ENCODE measurements at places on chromosomes 12 and 14.
A peak's percentile ranks its signal among the peaks of the same experiment; 100 is the strongest.

- DNase-seq: no peak
Measured at GRCh38 chr14:100873096-100873482, 30.4 kb downstream of the RTL1 start.

DNA sequence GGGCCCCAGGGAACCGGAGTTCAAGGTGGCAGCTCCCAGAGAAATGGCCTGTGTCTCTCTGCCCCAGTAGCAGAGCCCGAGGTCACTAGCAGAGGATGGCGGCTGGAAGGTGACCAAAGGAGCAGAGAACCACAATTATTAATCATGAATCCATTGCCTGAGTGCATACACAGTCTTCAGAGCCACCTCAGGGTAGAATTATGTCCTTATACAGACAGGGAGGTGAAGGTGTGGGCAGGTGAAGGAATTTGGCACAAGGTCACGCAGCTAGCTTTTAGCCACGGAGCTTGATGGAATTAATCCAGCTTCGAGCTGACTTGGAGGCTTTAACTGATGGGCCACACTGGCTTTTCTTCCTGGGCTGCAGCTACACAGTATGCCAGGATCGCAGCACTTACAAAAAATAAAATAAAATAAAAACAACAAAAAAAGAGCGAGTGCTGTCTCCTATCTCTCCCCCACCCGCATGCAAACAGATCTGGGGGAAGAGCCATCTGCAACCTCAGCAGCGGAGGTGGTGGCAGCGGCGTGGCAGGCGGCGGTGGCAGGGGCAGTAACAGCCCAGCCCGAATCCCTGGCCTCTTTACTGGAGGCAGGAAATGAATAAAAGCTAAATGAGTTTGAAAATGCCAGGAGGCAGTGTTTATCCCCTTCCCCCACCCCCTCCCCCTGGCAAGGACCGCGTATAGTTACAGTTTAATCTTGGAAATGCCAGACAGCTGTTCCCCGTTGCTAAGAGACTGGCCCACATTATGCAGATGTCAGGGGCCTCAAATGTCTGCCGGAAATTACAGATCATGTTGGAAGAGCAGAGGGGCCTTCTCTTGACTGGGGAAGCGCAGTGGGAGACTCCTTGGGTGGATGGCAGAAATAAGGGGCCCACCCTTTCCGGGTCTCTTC lies 93.5 kb downstream of the LRRC74A start:
- DNase-seq: peak; percentile 33

DNA sequence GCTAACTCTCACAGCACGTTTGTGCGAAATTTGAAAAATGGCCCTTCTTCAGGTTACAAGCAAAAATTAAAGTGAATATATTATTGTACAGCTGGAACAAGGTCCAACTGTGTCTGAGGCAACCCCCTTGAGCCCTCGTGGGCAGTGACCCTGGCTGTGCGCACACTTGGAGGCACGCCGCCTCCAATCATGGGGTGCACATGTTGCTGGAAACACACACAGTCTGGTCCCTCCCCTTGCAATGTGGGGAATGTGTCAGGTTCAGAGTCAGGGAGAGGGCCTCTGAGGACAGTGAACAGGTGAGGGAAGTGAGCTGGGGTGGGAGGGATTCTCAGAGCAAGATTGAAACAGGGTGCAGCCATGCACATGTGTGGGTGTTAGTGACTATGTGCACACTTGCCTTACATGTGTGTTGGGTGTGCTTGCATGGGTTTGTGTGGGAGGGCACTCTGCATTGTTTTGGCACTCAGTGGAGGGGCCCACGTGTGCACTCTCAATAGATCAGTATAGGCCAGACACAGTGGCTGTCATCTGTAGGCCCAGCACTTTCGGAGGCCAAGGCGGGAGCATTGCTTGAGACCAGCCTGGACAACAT lies 9.6 kb downstream of the TSPAN9 start:
- DNase-seq: no peak

GRCh38 chr14:99875836-99876235 lies 82.6 kb downstream of the EML1 start:
- no peak for DNase-seq

DNA sequence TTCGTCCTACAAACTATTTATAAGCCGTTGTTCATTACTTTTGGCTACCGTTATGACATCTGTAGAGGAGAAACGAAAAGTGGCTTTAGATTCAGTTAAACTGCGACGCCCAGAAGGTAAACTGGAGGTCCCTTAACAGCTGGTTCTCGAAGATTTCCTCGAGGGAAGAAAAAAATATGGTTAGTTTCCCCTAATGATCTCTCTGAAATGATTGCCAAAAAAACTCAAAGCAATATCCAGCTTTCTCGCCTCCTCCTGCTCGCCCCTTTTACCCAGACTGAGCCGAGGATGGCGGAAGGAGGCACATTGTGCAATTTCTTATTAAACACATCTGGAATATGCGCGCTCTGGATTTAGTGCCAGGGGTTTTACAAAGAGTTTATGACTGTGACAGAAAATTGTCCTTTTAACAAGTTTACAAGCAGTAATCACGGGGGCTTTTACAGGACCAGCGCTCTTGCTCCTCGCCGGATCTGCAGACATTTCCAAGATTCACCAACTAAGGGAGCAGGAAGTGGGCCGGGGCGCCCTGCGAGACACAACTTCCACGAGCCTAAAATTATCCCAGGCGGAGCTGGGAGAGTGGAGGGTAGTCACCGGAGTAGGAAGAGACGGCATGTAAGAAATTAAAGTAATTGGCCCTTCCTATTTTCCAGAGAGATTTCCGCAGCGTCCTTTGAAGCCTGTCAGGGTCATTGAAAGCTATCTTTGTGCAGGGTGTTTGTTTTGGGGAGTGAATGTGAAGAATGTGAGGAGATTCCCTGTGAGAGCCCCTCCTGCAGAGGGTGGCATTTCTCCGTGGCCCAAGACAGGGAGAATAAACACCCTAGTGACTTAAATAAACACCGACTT lies 5.6 kb downstream of the SIX1 start:
- no peak for DNase-seq

- peak; percentile 26 for DNase-seq
Measured at GRCh38 chr14:92531106-92531873, 17.7 kb downstream of the RIN3 start.

DNA sequence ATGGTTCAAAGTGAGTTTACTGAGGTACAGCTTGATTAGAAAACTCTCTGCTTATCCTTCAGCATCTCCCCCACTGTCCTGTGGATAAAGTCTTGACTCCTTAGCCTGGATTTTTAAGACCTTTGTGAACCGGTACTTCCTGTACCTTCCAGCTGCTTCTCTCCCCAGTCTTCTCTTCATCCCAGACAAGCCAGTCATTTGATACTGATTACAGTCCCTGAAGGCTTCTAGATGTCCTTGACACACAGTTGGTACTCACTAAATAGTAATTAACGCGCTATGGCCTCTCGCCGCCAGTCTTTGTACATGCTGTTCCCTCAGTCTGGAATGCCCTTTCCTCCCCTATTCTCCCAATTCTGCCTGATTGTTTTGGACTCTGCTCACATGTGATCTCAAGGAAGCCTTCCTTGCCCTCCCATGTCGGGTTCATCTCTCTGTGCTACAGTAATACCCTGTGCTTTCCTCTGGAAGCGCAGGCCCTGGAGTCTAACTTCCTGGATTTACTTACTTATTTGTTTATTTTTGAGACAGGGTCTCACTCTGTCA lies 50.6 kb upstream of the PTGR2 start:
- no peak for DNase-seq

- no peak for DNase-seq
Measured at GRCh38 chr12:91406920-91407341, 224.3 kb upstream of the DCN start.

DNA sequence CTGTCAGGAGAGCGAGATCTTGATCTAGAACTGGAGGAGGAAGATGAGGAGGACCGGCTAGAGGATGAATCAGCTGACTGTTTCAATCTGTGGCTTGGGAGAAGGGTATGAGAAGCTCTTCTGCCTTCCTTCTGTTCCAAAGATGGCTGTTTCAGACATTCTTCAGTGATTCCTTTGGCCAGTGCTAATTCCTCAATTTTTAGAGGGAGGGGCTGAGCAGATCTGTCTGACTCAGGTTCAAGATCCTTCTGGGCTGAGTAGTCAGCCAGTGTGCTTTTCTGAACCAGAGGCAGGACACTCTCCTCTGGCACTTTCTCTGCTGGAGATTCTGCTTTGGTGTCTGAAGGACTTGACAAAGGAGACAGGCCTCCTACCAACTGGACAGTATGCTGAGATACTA lies 15.2 kb downstream of the ACIN1 start:
- no peak for DNase-seq

DNA sequence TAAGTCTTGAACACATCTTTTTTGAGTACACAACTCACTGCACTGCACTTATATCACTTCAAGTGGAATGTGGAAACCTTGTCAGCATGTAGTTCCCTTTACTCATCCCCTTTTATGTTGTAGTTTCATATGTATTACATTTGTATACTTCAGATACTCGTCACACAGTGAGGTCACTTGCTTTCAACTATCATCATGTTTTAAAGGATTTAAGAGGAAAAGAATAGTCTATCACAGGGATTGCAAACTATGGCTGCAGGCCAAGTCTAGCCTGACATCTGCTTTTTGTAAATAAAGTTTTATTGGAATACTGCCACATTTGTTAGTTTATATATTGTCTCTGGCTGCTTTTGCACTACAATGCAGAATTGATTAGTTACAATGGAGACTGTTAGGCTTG lies 24.3 kb downstream of the CNOT2 start:
- no peak for DNase-seq

GRCh38 chr12:33581613-33582122 lies 142.0 kb upstream of the SYT10 start:
- no peak for DNase-seq

GRCh38 chr14:54894995-54895394 lies 7.6 kb downstream of the GCH1 start:
- DNase-seq: no peak

- DNase-seq: peak; percentile 81
Measured at GRCh38 chr14:60753264-60754119, 18.9 kb downstream of the MNAT1 start.

DNA sequence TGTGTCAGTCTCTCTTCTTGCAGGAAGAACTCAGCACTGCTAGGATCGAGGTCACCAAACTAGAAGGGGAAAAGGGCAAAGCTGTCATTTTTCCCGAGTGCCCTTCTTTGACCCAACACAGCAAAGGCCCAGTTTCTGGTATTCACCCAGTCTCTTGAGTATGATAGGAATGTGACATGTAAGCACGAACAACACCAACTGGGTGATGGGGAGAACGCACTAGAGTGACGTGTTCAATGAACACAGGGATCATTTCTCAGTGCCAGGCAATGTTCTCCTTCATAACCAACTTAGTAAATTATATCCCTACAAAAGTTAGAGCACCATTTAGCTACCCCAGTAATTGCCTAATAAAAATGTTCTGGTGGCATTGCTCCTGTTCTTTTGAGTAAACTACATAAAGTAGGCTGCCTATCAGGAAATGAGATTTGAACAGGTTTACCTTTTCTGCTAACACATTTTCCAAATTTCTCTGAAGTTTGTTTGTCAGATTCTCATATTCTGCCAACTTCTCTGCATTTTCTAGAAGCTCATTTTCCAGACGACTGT lies 64.5 kb downstream of the NIN start:
- DNase-seq: no peak

DNA sequence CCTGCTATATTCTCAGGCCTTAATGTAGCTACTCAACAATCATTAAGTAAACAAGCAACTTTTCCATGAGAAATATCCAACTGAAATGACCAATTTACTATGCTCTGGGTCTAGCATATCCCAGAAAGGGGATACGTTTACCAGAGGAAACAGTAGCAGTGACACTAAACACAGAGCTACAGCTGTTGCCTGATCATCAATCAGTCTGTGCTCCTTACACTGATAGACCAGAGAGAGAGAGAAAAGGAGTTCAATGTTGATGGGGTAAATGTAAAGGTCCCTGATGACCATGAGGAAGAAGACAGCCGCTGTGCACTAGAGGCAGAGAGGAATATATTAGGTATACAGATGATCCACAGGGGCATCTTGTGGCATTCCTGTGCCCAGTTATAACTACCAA lies 397.2 kb upstream of the USP15 start:
- DNase-seq: no peak

DNA sequence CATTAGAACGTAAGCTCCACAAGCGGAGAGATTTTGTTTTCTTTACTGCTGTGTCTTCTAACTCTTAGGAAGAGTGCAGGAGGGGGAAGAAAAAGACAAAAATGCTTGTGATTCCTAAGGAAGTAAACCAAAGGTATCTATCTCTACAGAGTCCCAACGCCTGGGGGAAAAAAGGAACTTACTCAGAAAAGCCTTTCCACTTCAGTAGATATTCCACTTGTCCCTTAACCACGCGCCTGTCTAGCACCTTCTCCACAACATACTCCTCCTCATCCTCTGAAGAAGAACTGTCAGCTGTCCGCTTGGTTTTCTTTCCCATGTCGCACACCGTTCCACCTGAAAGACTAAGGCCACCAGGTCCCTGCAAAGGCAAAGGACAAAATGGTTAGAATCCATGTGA lies 22.6 kb downstream of the CBX5 start:
- no peak for DNase-seq

- no peak for DNase-seq
Measured at GRCh38 chr12:40158592-40159111, 52.8 kb upstream of the SLC2A13 start.

GRCh38 chr12:93154753-93155480 lies 222.8 kb upstream of the NUDT4 start:
- no peak for DNase-seq

DNA sequence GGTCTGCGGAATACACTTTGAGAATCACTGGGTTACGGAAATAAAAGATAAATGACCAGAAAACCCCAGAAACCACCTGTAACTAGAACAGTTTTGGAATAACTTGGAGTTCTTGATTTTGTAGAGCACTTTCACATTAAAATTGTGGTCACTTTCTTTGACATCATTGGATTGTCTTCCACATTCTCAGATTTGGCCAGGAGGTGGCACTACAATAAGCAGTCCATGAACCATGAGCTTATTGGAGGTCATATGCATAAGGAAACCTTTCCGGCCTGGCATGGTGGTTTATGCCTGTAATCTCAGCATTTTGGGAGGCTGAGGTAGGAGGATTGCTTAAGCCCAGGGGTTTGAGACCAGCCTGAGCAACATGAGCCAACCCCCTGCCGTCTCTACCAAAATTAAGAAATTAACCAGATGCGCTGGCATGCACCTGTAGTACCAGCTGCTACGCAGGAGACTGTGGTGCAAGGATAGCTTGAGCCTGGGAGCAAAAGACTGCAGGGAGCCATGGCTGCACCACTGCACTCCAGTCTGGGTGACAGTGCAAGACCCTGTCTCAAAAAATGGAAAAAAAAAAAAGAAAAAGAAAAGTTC lies 107.7 kb upstream of the CAND1 start:
- peak; percentile 14 for DNase-seq

GRCh38 chr12:1811281-1811947 lies 9.0 kb upstream of the LRTM2 start:
- DNase-seq: peak; percentile 20

- no peak for DNase-seq
Measured at GRCh38 chr12:55642267-55642666, 5.6 kb downstream of the OR10P1 start.

DNA sequence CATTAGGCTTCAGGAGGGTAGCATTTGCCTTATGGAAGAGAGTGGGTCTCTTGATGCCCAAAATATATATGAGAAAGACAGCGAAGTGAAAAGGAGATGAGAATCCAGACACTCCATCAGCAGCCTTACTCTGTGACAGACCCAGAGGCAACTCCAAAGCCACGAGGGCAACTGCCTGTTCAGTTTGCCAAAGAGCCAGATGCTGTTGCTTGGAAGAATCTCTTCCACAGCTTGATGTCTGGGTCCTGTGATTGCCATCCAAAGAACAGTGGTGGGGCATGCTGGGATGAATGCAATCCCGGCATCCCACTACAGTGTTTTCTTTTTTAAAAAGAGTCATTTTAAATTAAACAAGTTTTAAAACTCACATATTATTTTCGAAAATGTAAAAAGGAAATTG lies 10.9 kb upstream of the OTX2 start:
- no peak for DNase-seq

Measured in T-helper 2 cell treated with Interferon-gamma antibody and Interleukin-4, amounts not matched to agents 5 μg/mL and 100 μg/mL, for 36 hours (primary cell).